ENCODE measurements at places on chromosomes 13 and 19. TPM values are rescaled to one million over a fixed set of nuclear protein-coding genes. Genes with fewer than 3 reads are reported as not detected.

- H3K4me1 ChIP-seq = no peaks in the 10 kb centered on the region
- H3K4me3 ChIP-seq = no peak overlapping the region
- no peaks in the 10 kb centered on the region for H3K36me3 ChIP-seq
- DNase-seq = no peak
- no peak overlapping the region for H3K27ac ChIP-seq
- no peaks in the 10 kb centered on the region for H3K27me3 ChIP-seq
Observed at GRCh38 chr13:48457578-48458242, 44.8 kb upstream of the LPAR6 start.

GRCh38 chr13:84605927-84606326 lies 723.7 kb upstream of the SLITRK1 start:
- H3K36me3 ChIP-seq = no peaks in the 10 kb centered on the region
- no peaks in the 10 kb centered on the region for H3K27me3 ChIP-seq
- no peak overlapping the region for H3K4me3 ChIP-seq
- no peak overlapping the region for H3K27ac ChIP-seq
- DNase-seq = no peak

- peak overlapping the region; percentile 97 for H3K27ac ChIP-seq
- DNase-seq = peak; percentile 99
- H3K27me3 ChIP-seq = no peaks in the 10 kb centered on the region
- peaks cover 17% of the 10 kb centered on the region for H3K4me1 ChIP-seq
- H3K4me3 ChIP-seq = peak overlapping the region; percentile 1
Observed at GRCh38 chr19:54136864-54137698, 481 bp upstream of the CNOT3 start.

GRCh38 chr13:73335944-73336343 lies 277.1 kb downstream of the KLF5 start:
- H3K36me3 ChIP-seq = no peaks in the 10 kb centered on the region
- H3K27ac ChIP-seq = no peak overlapping the region
- DNase-seq = no peak

The TSHZ3 gene
- 4.6 TPM for total RNA-seq

The CEACAM3 gene
- 2.2 TPM for total RNA-seq

DNA sequence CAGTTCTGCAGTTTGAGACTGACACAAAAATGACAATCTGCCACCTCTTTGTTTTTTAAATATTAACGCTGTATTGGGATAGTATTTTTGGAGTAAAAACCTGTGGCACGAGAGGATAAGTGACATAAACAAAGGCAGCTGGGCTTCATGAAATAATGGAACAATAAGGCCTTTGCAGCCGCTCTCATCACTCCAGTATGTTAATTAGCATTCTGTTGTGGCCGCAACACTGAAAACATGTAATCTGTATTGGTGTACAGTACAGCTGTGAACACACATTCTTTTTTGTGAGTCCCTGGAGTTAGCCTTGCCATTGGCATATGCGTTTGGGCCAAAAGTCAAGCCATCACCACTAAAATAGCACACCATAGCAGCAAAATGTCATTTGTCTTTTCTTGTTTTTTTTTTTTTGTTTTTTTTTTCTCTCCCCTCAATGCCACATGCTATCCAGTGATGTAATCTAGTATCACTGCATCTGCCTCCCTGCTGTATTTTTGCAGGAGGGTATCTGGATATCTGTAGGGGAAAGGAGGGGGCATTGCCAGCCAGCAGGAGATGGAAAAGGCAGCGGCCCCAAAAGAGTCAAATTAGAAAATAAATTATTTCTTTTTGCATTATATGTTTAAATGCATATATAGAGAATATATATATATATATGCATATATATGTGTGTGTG lies 885 bp upstream of the ZNF536 start:
- no peak overlapping the region for H3K27ac ChIP-seq
- H3K4me1 ChIP-seq = no peaks in the 10 kb centered on the region
- H3K36me3 ChIP-seq = no peaks in the 10 kb centered on the region
- no peak overlapping the region for H3K4me3 ChIP-seq

The DACT3 gene
- total RNA-seq = 5.7 TPM

The IGFL4 gene
- not detected for total RNA-seq

DNA sequence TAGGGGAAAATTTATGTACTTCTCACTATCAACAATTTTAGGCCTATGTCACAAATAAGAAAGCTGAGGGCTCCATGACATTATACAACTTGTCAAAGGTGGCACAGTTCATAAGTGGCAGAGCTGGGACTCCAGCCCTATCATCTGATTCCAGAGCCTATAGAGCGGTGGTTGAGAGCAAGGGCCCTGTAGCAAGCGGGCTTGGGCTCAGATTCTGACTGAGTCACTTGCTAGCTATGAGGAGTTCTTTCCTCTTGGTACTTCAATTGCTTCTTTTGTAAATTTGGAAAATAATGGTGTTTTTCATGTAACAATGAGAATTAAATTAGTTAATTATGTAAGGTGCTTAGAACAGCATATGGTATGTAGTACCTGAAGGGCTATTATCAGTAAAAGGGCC lies 28.7 kb upstream of the FAM216B start:
- no peak overlapping the region for H3K27ac ChIP-seq
- peaks cover 1% of the 10 kb centered on the region for H3K4me1 ChIP-seq
- no peak overlapping the region for H3K4me3 ChIP-seq
- H3K36me3 ChIP-seq = no peaks in the 10 kb centered on the region
- DNase-seq = no peak

The ATP4B gene
- not detected for total RNA-seq

The TEX30 gene
- total RNA-seq = 6.0 TPM

- no peaks in the 10 kb centered on the region for H3K27me3 ChIP-seq
- H3K27ac ChIP-seq = no peak overlapping the region
- H3K4me3 ChIP-seq = no peak overlapping the region
- no peak for DNase-seq
- no peaks in the 10 kb centered on the region for H3K36me3 ChIP-seq
Observed at GRCh38 chr13:47890146-47890814, 110.8 kb downstream of the SUCLA2 start.

- H3K36me3 ChIP-seq = no peaks in the 10 kb centered on the region
- no peak overlapping the region for H3K27ac ChIP-seq
- no peak overlapping the region for H3K4me3 ChIP-seq
- no peak for DNase-seq
- no peaks in the 10 kb centered on the region for H3K27me3 ChIP-seq
Observed at GRCh38 chr13:47251771-47252170, 354.9 kb upstream of the HTR2A start.

GRCh38 chr19:50003810-50004419 lies 21.3 kb downstream of the VRK3 start:
- H3K27me3 ChIP-seq = no peaks in the 10 kb centered on the region
- H3K36me3 ChIP-seq = peaks cover 57% of the 10 kb centered on the region
- H3K4me1 ChIP-seq = peaks cover 10% of the 10 kb centered on the region
- DNase-seq = peak; percentile 15
- H3K4me3 ChIP-seq = no peak overlapping the region
- peak overlapping the region; percentile 71 for H3K27ac ChIP-seq

The KLF1 gene
- 0.32 TPM for total RNA-seq

- peaks cover 37% of the 10 kb centered on the region for H3K4me1 ChIP-seq
- DNase-seq = peak; percentile 52
- no peaks in the 10 kb centered on the region for H3K36me3 ChIP-seq
Observed at GRCh38 chr13:27792393-27793218, at the start of gene GSX1. Gene GSX1 (plus strand): TSS chr13:27792483. CDS start chr13:27792691, 208 bp downstream.
